Progenitor cell of endocrine pancreas (in vitro differentiated cells): ENCODE measurements at places on chromosomes 5 and 9.

- DNase-seq: no peak
Measured at GRCh38 chr5:29882036-29882435, 1311.5 kb upstream of the CDH6 start.

DNA sequence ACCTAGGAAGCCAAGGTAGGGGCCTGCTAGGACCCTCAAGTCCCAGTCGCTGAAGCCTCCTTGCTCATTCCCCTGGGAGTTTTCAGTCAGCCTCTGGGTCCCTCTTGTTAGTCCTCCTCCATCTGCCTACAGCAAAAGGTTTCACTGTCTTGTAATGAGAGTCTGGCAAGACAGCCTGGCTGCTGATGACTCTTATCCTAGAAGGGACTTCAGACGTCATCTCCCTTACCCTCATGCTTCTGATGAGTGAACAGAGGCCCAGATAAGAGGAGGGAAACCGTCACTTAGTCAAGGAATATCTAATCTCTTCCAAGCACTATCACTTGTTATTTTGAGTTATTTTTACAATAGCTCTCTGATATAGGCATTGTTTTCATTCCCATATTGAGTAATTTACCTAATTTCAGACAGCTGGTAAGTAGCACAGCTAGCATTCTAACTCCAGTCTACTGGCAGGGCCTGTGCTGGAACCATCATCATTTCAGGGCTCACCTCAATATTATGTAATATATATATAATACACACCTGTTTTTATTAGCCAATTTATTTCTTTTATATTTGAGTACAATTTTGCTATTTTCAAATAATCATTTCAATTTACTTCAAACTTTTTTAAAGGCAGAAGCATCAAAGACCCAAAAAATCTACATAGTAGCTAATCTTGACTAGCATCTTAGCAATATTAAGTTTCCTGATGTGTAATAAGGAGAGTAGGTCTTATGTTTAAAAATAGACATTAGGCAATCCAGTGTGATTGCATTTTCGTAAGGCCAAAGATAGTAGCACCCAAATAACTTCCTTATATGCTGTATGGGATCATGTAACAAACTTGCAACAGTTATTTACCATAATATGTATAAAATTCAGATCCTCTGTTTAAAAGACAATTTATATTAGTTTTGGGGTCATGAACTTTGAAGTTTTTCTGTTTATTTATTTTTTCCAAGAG lies 7.9 kb downstream of the CMYA5 start:
- DNase-seq: no peak

DNA sequence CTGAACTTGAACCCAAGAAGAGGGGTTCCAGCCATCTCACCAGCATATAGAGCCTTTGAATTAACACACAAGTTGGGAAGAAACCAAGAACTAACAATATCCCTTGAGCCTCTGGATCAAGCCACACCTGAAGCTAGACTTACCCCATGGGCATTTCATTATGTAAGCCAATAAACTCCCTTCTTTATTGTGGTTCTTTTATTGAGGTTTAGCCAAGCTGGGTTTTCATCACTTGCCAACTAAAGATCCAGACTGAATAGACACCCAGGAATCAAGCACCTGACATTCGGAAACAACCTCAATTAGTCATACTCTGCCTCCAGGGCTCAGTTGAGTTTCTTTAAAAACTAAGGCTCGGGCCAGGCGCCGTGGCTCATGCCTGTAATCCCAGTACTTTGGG lies 226.7 kb downstream of the AGTPBP1 start:
- DNase-seq: no peak

DNA sequence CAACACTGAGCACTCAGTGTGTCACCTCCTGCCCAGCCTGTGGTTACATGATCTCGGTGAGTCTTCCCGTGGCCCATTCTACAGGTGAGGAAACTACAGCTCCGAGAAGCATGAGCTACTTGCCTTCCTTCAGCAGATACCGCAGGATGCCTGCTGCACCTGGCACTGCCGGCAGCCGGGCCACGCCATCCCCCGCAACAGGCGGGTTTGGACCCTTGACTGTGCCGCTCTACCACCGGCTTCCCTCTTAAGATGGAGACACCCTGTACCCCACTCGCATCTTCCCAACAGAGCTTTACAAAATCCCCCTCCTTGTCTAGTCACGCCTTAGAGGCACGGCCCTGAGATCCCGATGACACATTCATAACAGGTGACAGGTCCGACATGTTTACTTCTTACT lies 74.9 kb upstream of the OTULINL start:
- no peak for DNase-seq

DNA sequence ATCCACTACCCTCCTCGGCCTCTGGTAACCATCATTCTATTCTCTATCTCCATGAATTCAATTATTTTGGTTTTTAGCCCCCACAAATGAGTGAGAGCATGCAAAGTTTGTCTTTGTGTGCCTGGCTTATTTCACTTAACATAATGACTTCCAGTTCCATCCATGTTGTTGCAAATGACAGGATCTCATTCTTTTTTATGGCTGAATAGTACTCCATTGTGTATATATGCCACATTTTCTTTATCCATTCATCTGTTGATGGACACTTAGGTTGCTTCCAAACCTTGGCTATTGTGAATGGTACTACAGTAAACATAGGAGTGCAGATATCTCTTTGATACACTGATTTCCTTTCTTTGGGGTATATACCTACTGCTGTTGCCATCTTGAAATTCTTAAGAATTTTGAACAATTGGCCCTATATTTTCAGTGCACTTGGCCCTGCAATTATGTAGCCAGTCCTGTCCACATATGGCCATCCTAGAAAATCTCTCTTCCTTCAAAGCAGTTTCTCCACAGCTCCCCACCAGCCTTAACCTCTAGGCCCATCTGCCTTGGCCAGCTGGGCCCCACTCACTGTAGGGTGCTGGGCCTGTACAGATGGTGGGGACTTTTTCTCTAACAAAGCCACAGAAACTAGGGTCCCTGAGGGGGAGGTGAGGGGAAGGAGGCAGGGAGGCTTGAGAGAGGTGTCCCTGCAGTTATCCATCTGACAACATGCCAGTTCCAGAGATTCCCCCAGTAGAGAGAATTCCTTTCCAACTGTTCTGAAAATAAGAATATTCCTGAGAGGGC lies 81.9 kb upstream of the LHFPL2 start:
- DNase-seq: no peak

- DNase-seq: no peak
Measured at GRCh38 chr5:177310332-177310731, 1.4 kb downstream of the MXD3 start.

- DNase-seq: no peak
Measured at GRCh38 chr5:176818391-176819098, 8.2 kb downstream of the UNC5A start.

- DNase-seq: no peak
Measured at GRCh38 chr9:34049630-34050384, 1.1 kb upstream of the UBAP2 start.
